Stimulated activated CD4-positive, alpha-beta T cell treated with anti-CD3 and anti-CD28 coated beads, Interleukin-15, amount 100 ng/mL, for 1 hour (primary cell): ENCODE measurements at places on chromosomes 4 and X.

GRCh38 chrX:130999360-130999759 is 58.8 kb upstream of the ARHGAP36 start:
- DNase-seq, result no peak

- no peak for DNase-seq
These were observed 116.1 kb downstream of the EVC2 start for GRCh38 chr4:5592272-5592671.

DNA sequence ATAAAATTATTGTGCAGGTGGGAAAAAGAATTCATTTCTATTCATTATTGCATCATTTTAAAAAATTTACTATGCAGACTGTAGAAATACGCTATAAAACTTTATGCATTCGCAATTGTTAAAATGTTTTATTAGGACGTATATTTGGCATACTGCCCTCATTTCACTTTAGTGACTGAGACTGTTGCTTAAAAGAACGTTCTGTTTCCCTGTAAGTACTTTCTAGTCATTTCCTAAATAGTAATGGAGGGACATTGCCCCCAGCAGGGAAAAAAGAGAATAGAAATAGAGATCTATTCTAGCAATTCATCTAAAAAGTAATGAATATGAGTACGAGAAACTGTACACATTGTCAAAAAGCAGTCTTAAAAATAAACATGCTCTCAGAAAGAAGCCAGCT is 1295.8 kb upstream of the TENM3 start:
- no peak for DNase-seq

- DNase-seq, result no peak
These were observed 88.7 kb upstream of the PLAC1 start for GRCh38 chrX:134747006-134747405.

DNA sequence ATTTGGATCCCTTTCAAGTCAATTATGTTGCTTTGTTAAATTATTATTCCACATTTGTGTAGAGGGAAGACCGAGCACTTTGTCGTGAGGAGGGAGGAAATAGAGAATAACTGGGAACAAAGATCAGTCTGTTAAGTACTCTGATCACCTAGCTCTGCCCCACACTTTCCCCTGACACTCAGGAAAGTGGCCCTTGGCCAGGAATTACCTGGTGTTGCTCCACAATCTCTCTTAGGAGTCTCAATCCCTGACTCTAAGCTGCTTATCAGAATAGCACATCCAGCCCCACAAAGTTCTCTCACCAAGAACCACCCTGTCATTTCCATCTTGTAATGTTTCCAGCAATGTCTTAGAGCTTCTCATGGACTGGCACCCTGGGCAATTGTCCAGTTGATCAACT is 83.8 kb upstream of the BMPR1B start:
- no peak for DNase-seq

- no peak for DNase-seq
These were observed 71.6 kb downstream of the NEK1 start for GRCh38 chr4:169540774-169541173.

DNA sequence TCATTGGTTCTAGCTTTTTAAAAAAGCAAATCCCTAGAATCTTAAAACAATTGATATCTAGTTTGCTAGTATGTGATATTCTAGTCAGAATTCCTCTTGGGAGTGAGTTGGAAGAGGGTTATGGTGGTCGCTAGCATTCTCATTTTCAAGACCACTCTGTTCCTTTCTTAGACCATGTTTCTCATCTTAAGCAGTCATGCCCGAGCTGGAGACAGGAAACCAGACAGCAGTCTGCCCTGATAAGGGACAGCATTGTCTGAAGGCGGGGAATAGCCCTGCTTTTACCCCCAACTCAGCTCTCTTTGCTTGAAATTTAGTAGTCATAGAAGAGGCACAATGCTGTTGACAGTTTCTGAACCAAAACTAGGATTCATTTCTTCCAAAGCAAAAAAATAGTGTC is 5.2 kb downstream of the KLF3 start:
- no peak for DNase-seq

- no peak for DNase-seq
These were observed 643.6 kb downstream of the PDHA2 start for GRCh38 chr4:96483308-96484030.
